HFFc6 (cell line): ENCODE measurements at places on chromosomes 7 and 10.

DNA sequence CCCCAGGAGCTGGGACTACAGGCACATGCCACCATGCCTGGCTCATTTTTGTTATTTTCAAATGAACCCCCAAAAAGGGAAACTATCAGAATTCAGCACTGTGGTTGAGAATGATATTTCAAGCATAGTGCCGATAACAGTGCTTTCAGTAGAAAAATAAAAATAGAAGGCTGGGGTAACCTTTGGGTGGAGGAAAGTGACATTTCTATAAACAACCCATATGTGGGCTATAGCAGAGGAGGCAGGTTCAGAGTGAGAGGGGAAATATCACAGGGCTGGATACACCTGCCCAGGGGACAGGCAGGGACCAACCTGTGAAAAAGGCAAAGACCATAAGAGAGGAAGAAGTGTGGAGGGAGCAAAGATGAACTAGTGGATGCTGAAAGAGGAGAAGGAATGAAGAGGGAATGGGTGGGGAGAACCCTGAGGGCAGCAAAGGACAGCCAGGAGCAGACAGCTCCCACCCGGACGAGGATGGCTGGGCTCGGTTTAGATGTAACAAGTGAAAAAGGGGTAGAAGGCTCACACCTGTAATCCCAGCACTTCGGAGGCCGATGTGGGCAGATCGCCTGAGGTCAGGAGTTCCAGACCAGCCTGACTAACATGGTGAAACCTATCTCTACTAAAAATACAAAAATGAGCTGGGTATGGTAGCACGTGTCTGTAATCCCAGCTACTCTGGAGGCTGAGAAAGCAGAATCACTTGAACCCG, 56.5 kb downstream of the MAP3K8 start:
- peaks cover 6% of the 10 kb centered on the region for H3K36me3 ChIP-seq
- H3K4me1 ChIP-seq: peaks cover 40% of the 10 kb centered on the region
- no peak overlapping the region for H3K4me3 ChIP-seq
- H3K27me3 ChIP-seq: peaks cover 17% of the 10 kb centered on the region
- no peak overlapping the region for H3K27ac ChIP-seq
- DNase-seq: no peak

- peaks cover 9% of the 10 kb centered on the region for H3K27me3 ChIP-seq
- H3K27ac ChIP-seq: peak overlapping the region; percentile 15; the same call in 1 of the 2 replicates
- no peak overlapping the region; the same call in 1 of the 2 replicates for H3K4me3 ChIP-seq
- no peak for DNase-seq
Measured at GRCh38 chr7:121485467-121486243, 89.5 kb upstream of the FAM3C start.

DNA sequence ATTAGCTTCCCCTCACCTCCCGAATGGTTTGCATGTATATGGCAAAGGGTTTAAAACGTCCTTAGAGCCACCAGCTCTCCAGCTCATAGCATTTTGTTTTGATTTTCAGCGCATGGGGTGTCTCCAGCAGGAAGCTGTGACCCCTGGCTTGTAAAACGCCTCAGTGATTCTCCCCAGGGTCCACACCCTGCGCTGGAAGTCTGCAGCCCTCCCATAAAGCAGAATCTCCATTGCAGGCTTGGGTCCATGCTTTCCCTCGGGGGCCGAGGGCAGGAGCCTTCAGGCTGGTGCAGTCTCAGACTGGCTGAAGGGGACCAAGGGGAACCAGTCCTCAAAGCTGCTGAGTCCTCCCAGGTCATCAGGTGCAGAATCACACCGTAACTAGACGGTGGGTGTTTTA, 109.7 kb downstream of the VIPR2 start:
- DNase-seq: no peak
- H3K36me3 ChIP-seq: no peaks in the 10 kb centered on the region

DNA sequence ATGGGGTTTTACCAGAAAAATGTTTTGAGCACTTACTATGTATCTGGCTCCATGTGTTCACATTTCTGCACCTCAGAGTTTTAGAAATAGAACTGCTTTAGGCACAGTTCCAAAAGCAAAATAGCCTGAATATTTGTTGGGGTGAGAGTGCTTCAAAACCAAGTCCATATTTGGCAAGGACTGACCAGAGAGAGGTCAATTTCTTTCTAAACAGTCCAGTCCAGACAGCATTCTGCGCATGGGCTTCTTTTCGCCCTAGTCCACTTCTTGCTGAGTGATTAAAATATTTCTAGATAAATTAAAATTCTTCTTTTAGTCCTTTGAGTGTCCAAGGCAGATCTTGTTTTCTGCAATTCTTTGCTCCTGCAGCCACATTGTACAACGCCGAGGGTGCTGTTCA, 427.0 kb downstream of the PHTF2 start:
- no peak overlapping the region; the same call in 1 of the 2 replicates for H3K27ac ChIP-seq
- no peaks in the 10 kb centered on the region for H3K36me3 ChIP-seq
- peak; percentile 22 for DNase-seq
- H3K27me3 ChIP-seq: no peaks in the 10 kb centered on the region
- H3K4me1 ChIP-seq: peaks cover 61% of the 10 kb centered on the region
- no peak overlapping the region for H3K4me3 ChIP-seq
